Melanocyte of skin (primary cell): ENCODE measurements at places on chromosomes 5 and 9. TPM values are rescaled to one million over a fixed set of nuclear protein-coding genes. Genes with fewer than 3 reads are reported as not detected.

ATP10B gene
- total RNA-seq: 28.9 and 48.3 TPM in 2 replicates

NR2F1 gene
- 1.7 and 2.9 TPM in 2 replicates for total RNA-seq

LRRC70 gene
- 1.00 and 1.7 TPM in 2 replicates for total RNA-seq

PCDHGB4 gene
- 5.9 and 14.2 TPM in 2 replicates for total RNA-seq
